ENCODE measurements at places on chromosomes 11 and 22.
A peak's percentile ranks its signal among the peaks of the same experiment; 100 is the strongest.

DNA sequence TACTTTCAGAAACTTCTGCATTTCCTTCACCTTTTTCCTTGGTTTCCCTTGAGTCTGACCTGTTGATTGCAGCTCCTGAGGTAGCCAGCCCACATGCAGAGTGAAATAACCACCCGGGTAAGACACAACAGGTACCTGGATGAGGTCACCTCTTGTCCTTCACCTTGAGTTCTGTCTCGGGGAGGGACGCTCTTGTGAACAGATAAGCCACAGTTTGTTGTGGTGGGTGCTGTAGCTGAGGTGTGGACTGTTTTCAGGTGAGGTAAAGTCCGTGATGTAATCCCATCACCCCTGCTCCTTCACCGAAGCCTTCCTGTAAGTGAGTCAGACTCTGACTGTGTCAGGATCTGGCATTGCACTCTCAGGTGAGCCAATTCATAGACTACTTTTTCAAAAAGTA is 183.1 kb downstream of the NAV2 start:
- DNase-seq, result no peak

GRCh38 chr11:44252999-44253602 is 56.8 kb downstream of the ALX4 start:
- no peak for DNase-seq

DNA sequence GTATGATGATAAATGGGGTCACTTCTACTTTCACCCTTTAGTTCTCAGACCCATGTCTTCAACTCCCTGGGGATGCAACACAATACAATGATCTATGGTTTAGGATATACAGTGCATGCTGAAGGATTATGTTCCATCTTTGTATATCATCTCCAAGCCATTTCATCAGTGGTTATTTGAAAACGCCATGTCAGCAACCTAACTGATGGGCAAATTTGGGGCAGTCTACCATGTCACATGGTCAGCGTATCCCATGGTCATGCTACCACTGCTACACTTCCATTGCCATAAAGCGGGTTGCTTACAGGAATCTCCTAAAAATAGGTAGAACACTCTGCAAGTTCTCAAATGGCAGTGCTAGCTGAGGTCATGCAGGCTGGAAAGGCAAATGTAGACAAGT is 236.5 kb upstream of the ISX start:
- no peak for DNase-seq

- no peak for DNase-seq
These were observed 6.6 kb upstream of the APOL2 start for GRCh38 chr22:36245805-36246356.

DNA sequence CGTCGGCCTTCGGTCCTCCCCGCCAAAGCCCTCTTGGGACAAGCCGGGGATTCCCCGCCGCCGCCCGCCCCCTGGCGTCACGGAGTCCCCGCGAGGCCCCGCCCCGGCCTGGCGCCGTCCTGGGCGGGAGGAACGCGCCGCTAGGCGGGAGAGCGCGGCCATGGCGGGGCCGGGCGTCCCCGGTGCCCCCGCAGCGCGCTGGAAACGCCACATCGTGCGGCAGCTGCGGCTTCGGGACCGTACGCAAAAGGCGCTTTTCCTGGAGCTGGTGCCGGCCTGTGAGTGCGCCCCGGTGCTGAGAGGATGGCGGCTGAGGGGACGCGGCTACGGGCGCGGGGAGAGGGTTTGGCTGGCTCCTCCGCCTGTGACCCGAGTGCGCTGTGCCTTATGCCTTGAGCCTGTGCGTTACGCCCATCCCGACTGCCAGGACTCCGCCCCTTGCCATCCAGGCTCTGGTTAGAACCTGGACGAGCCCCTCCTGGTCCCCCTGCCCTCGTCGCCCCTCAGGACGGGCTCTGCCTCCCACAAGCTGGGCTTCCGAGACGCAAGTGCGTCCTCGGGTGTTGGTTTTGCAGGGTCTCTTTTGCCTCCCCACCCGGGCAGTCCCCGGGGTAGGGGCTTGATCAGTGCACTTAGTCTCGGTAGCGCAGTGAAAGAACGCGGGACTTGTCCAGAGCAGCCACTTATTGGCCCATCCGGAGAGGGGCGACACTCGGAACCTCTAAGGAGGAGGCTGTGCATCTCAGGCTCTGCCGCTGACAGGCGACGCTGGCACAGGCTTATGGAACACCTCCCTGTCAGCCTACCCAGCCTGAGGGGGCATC is at the start of gene ATG16L2:
TSS of gene ATG16L2 (plus strand) at position 126 of the 824 bp plus-strand sequence. CDS start at position 161, 35 bp downstream.
- peak; percentile 88 for DNase-seq

- DNase-seq, result peak; percentile 41
These were observed 1.0 kb upstream of the SLC25A1 start for GRCh38 chr22:19179497-19180048.

DNA sequence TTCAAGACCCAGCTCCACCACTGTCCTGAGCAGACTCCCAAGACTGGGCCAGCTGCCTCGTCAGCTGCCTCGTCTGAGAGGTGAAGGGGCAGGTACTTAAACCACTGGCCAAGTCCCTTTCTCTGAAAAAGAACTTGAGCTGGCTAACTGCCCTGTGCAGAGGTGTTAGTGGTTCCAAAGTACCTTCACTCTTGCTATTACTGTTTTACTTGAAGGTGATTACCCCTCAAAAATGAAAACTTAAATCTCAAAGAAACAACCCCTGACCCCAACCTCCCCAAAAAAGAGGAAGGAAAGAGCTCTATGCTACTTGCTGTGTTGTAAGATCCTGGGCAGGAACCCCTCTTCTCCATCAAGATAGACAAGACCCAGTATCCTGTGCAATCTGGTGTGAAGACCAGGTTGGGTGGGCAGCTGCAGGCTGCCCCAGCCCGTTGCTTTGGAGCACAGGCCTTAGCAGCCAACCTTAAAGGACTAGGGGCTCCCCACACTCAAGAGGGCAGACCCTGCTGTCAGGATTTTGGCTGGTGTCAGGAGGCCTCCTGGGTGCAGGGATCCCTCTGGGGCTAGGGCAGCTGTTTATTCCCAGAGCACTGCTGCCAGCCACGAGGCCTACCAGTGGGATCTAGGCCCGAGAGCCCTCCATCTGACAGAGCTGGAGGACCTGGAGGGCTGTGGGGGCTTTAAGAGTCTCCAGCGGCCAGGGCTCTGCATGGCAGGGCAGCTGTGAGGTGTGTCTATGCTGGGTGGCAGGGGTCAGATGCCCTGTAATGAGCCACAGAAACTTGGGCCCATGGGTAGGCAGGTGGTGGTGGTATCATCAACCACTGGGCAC is 13.0 kb downstream of the GUCD1 start:
- no peak for DNase-seq

DNA sequence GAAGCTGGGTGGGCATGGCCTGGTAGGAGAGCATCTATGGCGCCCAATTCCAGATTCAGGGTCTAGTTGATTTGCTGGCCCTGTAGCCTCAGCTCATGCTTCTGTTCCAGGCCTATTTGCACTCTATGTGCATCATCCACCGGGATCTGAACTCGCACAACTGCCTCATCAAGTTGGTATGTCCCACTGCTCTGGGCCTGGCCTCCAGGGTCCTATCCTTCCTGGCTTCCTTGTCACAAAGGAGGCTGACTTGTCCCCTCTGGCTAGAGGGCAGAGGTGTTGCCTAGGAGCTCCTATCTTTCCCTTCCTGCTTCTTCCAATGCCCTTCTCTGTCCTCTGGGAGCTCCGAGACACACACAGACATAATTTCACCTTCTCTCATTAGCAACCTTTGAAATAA is 21.3 kb downstream of the PIK3IP1 start:
- no peak for DNase-seq

DNA sequence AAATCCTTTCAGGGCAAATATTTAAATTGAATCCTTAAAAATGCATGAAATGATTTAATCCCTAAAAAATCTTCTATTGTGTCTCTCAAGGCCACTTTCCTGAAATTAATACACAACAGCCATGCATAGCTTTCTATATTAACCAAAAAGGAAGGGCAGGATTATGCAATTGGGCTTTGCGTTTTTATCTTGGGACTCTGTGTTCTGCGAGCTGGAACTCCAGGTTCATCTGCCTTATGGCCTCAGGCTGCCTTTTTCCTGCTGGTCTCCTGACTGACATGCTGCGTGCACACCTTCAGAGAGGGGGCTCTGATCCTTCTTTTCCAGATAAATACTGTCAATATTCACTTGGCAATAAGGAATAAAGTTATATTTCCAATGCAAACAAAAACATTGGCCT is 141.7 kb upstream of the GRIA4 start:
- no peak for DNase-seq

- DNase-seq, result peak; percentile 48
These were observed 1.1 kb downstream of the EIF4G2 start for GRCh38 chr11:10807493-10808234.

DNA sequence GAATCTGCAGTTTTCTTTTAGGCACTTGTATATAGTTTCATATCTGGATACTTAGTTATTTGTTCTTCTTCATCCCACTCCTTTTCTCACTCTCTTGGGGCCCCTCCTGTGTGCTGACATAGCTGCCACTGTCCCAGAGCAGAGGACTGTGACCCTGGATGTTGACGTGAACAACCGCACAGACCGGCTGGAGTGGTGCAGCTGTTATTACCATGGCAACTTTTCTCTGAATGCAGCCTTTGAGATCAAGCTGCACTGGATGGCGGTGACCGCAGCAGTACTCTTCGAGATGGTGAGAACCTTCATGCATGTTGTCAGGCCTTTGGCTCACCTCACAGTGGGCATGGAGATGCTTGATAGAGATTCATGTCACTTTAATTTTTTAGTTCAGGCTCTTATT is 50.9 kb upstream of the YWHAH start:
- no peak for DNase-seq

GRCh38 chr11:69387409-69387885 is 93.5 kb downstream of the MYEOV start:
- DNase-seq, result no peak

DNA sequence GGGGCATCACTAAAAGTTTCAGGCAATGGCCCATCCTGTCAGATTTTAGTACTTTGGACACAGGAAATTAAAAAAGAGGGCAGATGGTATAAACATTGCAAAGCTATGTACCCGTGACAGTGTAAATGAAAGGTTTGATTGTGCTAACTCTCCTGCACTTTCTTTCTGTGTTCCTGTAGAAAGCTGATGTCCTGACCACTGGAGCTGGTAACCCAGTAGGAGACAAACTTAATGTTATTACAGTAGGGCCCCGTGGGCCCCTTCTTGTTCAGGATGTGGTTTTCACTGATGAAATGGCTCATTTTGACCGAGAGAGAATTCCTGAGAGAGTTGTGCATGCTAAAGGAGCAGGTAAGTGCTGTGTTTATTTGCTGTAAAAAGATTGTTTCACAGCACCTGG is 10.3 kb downstream of the CAT start:
- no peak for DNase-seq

DNA sequence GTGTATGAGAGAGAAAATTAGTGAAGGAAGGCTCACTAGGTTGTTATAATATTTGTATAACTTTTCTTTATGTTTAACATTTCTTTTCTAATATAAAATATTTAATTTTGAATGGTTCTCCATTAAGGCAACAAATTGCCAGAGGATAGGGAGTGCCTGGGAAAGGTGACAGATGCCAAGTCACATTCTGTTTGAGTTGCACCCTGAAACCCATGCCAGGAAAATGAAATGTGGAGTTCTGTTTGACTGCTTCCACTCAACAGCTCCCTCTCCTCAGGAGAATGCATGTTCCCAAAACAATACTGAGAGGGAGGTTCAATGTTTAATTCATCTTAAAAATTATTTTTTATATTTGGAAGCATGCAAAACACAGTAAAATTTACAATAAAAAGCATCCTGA is 5.9 kb upstream of the USP18 start:
- DNase-seq, result no peak

DNA sequence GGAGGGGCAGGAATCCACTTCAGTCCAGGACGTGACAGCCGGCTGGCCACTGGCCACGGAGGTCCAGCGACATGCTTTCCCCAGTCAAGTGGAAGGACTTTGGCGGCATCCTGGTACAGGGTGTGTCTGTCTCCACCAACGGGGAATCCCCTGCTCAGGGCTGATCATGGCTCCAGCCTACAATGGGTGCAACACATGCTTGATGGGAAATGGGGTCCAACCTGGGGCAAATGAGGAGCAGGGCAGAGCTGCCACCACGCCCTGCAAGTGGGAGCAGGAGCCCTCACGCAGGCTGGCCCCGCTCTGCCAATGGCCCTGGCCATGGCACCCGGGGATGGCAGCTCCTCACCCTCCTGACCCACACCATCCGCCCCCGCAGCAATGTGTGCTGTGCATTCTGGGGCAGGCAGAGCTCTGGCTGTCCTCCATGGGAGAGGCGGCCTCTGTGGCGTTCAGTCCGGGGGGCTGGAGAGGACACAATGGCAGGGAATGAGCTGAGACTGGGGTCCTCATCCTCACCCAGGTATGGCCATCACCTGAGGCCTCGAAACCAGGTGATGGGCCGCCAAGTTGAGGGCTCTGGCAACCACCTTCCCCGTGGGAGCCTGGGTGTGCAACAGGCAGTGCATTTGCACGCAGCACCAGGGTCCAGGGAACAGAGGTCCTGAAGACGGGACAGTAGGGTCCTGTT is 5.8 kb upstream of the SEPTIN5 start:
- DNase-seq, result no peak

DNA sequence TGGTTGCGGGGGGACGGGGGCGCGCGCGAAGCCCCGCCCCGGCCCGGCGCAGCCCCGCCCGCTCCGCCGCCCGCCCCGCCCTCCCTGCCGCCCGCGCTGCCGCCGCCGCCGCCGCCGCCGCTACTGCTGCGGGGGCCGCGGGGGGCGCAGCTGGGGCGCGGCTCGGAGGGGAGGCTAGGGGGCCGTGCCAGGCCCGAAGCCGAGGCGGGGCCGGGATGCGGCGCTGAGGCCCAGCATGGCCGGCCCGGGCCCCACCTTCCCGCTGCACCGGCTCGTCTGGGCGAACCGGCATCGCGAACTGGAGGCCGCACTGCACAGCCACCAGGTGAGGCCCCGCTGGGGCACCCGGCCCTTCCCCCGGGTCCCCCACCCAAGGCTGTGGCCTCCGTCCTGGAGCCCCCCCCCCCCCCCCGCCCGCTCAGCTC is at the start of gene ANKRD13D:
TSS of gene ANKRD13D (plus strand) at position 78 of the 425 bp plus-strand sequence. CDS start at position 236, 158 bp downstream.
- no peak for DNase-seq

DNA sequence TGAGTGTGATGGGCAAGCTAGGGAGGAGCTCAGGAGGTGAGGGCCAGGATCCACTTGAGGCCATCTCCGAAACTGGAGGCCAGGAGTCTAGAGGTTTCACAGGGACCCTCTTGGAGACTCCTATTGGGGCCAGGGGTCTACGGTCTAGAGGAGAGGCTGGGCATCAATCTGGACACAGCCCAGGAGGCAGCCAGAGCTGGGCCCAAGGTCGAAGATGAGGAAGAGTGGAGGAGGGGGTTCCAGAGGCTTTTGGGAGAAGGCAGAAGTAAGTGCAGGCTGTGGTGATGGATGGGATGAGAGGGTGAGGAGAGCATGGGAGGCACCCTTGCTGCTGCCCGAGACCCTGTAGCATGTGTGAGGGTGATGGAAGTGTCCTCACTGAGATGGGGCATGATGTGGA is 56.6 kb downstream of the LRRC32 start:
- DNase-seq, result no peak
